Activated T-cell treated with anti-CD3 and anti-CD28 coated beads for 4 hours (primary cell): ENCODE measurements at places on chromosomes 6 and 20.

GRCh38 chr6:159692303-159693127, 526 bp downstream of the SOD2 start:
- DNase-seq: peak; percentile 46

GRCh38 chr20:63690003-63690897, 6.2 kb upstream of the TNFRSF6B start:
- no peak for DNase-seq

DNA sequence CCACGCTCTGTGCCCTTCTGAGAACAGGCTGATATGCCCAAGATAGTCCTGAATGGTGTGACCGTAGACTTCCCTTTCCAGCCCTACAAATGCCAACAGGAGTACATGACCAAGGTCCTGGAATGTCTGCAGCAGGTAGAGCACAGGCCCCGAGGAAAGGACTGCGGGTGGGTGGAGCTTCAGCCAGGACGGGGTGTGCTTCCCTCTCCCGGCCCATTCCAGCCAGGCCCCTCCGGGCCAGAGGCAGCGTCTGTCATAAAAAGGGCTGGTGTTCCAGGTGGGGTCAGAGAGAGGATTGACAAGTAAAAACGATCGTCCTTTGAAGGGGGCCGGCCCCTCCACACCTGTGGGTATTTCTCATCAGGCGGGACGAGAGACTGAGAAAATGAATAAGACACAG, 1.3 kb downstream of the RTEL1 start:
- DNase-seq: no peak

DNA sequence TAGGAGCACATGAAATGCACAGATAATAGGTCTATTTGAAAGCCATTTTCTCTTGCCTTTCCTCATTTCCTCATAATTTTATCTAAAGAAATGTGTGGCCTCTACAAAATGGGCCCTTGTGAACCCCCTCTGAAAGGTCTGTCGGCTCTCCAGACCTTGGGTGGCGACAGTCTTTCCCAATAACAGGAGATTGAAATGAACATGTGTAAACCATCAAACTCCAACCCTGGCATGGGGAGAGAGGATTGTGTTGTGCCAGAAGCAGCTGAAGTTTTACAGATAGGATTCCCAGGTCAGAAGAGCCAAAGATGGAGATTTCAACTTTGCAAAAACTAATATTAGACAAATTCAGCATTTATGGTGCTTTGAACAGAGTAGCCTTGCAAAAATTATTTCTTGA, 277.1 kb upstream of the ECI2 start:
- no peak for DNase-seq

GRCh38 chr6:160088069-160088783, 33.4 kb upstream of the SLC22A1 start:
- no peak for DNase-seq

DNA sequence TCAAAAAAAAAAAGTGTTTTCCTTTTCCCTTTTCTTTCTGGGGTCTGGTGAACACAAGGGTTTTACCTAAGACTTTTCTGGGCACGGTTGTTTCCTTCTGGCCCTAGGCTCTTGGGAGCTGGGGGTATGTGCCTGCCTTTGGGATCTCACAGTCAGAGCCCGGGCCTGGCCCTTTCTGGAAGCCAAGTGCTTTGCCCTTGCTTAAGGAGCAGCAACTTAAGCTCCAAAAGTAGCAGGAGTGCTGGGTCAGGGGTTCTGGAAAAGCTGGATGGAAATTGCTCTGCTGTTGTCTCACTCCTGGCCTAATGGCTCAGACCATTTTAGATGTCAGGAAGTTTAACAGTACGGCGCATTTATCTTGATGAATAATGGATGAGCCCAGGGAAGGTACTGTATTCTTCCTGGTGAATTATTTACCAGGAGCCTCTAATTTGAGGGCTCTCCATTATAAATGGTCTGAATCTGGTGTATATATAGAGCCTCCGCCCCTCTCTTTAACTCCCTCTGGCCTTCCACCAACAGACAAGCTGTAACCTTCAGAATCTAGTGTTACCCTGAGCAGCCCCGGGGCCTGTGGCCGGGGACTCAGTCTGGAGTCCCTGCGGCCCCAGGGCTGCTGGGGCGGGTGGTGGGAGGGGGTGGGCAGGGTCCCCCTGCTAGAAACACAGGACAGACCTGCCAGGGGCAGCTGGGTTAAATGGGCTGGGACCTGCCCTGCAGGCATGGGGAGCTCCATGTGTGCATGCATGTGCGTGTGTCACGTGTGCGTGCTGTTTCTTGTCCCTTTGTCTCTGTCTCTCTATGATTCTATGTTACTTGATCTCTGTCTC, 37.5 kb downstream of the PTK7 start:
- no peak for DNase-seq

DNA sequence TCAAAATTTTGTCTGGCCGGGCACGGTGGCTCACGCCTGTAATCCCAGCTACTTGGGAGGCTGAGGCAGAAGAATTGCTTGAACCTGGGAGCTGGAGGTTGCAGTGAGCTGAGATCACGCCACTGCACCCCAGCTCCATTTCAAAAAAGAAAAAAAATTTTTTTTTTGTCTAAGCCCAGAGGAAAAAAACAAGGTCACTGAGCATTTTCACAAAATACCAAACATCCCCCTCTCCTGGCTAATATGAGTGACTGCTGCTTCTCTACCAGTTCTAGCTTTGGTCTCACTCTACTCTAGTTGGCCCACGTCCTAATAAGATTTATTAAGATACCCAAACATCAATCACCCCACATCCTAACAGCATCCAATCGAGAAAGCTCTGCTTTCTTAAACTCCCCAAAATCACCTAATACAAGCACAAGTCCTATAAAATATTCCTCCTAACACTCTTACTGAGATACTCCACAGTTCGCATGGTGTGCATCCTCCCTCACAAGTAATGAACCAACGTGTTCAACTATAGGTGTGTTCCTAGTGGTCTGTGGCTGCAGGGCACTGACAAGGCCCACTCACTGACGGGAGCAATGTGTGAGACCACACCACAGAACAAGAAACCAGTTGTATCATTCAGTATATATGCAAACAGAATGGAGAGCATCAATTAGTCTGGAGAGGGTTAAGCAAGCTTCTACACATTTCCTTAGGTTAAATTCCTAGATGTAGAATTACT, 64.2 kb downstream of the FKBP5 start:
- DNase-seq: no peak

DNA sequence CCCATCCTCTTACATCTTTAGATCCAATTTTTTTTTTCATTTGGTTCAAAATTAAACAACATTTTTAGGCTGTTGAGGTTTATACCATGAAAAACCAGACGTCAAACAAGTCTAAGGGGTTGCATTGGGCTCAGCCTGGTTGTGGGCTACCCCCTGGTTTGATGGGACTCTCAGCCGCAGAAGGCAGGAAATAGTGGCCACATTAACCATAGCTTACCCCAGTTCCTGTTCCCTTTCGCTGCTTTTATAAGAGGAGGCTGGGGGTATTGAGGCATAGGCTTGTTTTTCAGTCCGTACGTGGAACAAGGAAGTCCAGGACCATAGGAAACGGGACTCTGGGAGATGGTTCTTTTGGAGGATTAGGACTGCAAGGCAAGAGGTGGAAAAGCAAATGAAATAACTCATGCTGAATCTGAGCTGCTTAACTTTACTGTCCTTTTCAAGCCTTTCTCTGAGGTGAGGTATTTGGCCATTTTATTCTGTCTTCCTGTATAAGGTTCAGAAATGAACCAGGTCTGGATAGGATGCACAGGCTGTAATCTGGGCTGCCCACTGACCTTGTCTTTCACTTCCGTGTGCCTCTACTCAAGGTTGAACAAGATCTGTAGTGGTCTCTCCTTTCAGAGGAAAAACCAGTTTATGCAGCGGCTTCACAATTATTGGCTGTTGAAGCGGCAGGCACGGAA, 7.7 kb downstream of the BRPF3 start:
- DNase-seq: no peak

DNA sequence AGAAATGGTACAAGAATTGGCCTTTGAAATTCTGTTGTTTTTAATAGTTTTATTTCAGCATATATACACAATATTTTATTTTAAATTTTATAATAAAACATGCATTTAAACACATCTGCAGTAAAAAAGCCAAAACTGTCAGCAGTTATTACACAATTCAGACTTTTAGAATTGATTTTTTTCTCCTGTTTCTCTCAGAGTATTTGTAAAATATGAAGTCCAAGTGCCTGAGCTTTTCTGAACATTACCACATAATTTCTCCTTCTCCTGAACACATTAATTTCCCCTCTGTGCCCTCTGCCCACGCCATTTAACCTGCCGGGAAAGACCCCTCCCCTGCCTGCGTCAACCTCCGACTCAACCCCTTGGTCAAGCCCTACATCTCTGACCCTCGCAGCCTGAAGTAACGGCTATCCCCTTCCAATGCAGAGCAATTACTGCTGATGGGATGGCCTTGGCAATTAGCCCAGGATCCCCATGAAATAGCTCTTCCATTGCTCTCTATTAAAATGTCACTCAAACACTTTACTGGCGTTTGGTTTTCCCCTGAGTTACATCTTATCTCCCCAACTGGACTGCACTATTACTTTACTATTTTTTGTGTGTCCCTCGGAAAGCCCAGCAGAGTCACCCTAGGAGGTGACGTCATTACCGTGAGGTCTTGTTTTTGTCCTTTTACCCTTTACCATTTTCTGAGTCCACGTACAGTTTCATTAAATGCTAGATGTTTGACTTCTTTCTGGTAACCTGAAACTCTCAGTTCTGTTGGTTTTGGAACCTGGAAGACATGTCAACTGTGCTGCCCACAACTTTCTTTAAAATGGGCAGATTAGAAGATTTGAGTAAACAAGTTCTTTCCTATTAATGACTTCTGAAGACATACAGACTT, 146.7 kb upstream of the TAB2 start:
- no peak for DNase-seq

- DNase-seq: no peak
Measured at GRCh38 chr20:20130399-20130798, 78.1 kb downstream of the CFAP61 start.

DNA sequence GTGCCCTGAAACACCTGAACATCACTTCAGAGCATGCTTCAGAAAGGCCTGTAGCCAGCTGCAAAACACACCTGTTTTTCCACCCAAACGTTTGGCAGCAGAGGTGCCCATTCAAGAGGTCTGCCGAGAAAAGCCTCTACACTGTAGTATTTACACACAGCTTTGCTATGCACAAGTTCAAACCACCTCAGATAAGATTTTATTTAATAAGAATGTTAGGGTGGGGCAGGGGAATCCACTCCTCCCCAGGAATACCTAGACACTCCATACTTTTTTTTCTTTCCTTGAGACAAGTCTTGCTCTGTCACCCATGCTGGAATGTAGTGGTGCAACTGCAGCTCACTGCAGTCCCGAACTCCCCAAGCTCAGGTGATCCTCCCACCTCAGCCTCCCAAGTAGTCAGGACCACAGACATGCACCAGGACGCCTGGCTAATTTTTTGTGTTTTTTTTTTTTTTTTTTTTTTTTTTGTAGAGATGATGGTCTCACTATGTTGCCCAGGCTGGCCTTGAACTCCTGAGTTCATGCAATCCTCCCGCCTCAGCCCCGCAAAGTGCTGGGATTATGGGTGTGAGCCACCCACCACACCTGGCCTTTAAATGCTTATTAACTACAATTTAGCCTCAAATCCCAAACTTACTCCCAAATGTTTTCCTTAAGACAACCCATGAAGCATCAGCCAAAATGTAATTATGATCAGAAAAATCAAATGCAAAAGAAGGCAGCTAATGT, 9.7 kb downstream of the MRPL14 start:
- DNase-seq: no peak

DNA sequence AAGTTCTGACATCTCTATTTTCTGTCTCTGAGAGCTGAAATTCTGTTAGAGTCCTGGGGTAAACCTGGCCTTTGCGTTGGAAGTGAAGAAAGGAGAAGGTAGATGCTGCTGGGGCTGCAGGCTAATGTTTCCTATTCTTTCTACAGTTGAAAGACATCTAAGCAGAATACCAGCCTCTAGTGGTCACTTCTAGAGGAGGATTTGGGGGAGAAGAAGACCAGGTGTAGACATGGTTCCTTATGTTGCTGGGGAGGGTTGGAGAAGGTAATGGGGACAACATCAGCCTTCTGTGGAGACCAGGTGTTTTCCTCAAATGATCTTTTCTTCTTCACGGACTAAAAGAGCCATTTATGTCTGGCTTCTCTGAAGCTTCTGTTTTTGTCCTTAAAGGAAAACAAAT, 62.6 kb downstream of the BTBD3 start:
- DNase-seq: no peak

DNA sequence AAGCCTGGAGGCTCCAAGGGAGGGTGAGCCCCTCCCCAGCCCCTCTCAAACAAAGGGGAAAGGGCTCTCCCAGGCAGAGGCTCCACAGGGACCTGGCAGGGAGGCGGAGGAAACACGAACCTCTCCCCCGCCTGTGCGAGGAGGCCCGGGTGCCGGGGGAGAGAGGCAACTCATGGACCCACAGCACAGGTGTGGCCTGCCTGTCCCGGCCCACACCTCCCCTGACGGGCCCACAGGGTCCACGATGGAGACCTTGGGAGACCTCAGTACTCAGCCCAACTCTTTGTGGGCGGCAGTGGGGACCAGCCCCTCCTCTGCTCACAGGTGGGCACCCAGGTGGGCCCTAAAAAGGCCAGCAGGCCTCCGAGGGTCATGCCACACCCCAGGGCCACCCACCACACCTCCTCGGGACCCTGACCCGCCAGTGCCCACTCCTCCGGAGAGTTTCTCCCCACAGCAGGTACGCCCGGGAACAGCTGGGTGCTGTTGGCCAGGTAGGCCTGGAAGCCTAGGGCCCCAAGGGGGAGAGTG, 12.2 kb downstream of the LAMA5 start:
- no peak for DNase-seq

- no peak for DNase-seq
Measured at GRCh38 chr20:14235355-14235754, 102.1 kb downstream of the FLRT3 start.

DNA sequence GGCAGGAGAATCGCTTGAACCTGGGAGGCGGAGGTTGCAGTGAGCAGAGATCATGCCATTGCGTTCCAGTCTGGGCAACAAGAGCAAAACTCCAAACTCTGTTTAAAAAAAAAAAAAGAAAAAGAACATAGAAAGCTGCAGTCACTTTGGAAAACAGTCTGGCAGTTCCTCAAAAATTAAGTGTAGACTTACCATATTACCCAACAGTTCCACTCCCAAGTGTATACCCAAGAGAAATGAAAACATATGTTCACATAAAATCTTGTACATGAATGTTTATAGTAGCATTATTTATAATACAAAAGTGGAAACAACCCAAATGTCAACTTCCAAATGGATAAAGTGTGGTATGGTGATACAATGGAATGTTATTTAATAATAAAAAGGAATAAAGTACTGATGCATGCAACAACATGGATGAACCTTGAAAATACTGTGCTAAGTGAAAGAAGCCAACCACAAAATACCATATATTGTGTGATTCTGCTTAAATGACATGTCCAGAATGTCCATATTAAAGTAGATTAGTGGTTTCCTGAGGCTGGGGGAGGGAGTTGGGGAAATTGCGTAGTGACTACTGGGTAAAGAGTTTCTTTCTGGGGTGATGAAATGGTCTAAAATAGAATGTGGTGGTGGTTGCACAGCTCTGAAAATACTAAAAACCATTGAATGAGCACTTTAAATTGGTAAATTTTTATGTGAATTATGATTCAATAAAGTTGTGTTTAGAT, 62.9 kb downstream of the SUN5 start:
- DNase-seq: no peak

GRCh38 chr6:150883521-150883920, 18.0 kb downstream of the MTHFD1L start:
- DNase-seq: no peak

- no peak for DNase-seq
Measured at GRCh38 chr20:46148313-46149208, 30.4 kb downstream of the CD40 start.

- no peak for DNase-seq
Measured at GRCh38 chr6:87879132-87879861, 168.3 kb upstream of the SPACA1 start.

GRCh38 chr6:56144538-56145324, 102.6 kb downstream of the COL21A1 start:
- DNase-seq: no peak
